ENCODE measurements at places on chromosomes 13 and 19.

- DNase-seq, result no peak
These were observed 8.8 kb upstream of the KRTDAP start for GRCh38 chr19:35498984-35499527.

DNA sequence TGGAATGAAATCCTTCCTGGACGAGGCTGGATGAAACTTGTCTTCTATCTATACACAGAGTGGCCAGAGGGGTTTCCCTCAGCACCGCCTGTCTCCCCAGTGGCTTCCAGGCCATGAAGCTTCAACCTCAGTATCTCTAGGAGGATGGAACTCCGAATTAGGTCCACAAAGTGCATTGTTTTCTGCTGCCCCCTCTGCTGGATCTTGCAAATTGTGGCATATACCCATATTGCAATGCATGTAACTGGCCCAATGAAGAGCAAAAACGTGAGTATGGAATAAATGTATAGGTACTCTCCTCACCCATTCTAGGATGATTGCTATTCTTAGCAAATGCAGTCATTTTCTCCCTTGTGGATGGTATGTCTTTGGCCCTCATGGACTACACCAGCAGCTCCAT lies 14.7 kb upstream of the LILRB4 start:
- no peak for DNase-seq

DNA sequence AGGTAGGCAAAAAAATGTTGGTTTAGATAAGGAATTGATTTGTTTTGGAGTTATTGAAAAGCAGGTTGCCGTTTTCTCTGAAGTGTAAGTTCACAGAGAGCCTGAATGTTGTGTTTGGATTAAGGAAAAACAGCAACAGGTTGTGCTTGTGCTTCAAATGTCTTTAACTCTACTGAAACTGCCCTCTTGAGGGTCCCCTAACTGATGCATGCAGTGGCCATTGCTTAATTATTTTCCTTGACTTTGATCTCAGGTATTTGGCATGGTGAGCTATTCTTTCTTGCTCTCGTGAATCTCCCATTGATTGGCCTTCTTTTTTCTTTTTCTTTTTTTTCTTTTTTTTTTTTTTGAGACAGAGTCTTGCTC lies 3.2 kb downstream of the GARRE1 start:
- no peak for DNase-seq

DNA sequence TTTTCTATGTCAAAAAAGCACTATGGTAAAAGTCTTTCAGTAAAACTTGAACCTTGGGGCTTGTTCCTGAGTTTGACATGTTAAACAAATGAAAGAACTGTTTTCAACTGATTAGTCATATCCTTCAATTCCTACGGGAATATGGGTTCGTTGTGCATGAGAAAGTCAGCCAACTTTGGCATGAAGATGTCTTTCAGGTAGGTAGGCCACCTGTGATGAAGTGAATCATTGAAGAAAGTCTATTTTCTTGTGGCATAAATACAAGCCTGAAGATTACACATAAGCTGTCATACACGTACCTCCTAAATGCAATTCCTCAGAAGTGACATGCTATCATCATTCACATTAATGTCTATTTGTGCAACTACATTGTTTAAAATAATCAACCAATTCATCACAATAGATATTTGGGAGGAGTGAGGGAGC lies 513.0 kb downstream of the IRS2 start:
- no peak for DNase-seq

DNA sequence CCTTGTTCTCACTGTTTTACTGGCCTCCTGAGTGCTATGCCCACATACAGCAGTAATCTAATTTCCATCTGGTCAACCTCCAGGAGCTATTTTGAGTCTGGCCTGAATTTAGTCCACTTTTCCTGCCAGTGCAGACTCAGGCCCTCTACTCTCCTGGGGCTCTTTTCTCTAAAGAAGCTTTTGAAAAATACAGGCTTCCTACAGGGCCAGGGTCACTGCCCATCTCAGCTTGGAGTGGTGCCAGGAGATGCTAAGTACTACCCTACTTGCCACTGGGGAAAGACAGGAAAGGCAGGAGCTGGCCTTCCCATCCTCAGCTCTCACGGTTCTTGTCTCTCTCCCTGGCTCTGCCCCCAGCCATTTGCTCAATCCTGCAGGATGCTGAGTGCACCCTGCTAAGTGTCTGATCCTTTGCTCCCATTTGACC lies 101.7 kb upstream of the SERP2 start:
- no peak for DNase-seq

- peak; percentile 39 for DNase-seq
These were observed 1.2 kb downstream of the CGB7 start for GRCh38 chr19:49056101-49056901.

All from stimulated activated CD4-positive, alpha-beta T cell treated with anti-CD3 and anti-CD28 coated beads, TNF-alpha, amount 100 ng/mL, for 1 hour (primary cell).